Adipocyte (in vitro differentiated cells): ENCODE measurements at places on chromosomes 5 and 9.

- DNase-seq, result no peak
Observed at GRCh38 chr9:98364086-98364485, 108.6 kb upstream of the TBC1D2 start.

DNA sequence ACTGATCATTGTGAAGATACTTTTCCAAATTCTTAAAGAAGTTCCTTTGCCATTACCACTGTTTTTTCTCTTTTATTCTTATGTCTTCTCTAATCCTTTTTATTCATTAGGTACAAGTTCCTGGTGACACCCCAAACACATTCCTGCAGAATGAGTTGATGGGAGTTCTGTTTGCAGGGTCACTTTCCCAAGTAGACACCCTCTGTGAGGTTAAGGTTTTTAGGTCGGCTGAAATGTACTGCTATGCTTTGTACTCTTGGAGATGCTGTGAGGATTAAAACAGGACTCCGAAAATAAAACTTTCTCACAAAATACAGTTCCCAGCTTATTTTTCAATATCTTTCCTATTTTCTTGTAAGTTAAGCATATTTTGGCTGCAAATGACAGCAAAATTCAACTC, 143.3 kb upstream of the TLE4 start:
- DNase-seq, result no peak

DNA sequence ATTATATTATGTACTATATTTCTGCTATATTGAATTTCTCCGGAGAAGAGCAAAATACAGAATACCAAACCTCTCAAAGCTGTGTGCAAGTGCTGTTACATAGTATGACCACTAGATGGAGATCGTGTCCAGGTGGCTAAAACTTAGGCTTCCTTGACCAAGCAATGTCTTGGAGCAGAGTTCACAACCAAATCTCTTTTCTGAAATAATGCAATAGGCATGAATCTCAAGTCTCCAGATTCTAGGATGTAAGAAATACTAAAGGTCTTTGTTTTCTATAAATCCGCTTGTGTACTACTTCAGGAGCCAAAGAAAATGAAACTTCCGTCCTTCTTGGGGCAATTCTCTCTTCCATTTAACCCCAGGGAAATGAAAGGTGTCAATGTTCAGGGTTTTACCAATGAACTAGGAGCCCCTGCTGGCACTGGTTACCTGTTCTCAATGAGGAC, 181.5 kb upstream of the RAI14 start:
- peak; percentile 84 for DNase-seq

DNA sequence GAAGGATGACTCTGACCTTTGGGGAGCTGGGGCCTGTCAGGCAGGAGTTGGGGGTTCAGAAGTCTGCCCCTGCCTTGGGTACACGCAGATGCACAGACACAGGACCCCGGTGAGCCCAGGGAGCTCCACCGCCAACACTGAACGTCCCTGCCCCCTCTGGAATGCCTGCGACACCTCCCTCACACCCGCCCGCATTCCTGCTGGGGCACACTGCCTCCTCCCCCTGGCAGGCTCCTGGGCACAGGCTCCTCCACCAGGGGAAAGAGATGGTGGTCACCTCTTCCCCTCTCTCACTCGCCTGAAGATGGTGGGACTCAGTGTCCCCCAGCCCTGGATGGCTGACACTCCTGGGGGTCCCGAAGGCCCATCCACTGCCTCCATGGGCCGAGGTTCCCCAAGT, 12.0 kb downstream of the CRB2 start:
- no peak for DNase-seq

DNA sequence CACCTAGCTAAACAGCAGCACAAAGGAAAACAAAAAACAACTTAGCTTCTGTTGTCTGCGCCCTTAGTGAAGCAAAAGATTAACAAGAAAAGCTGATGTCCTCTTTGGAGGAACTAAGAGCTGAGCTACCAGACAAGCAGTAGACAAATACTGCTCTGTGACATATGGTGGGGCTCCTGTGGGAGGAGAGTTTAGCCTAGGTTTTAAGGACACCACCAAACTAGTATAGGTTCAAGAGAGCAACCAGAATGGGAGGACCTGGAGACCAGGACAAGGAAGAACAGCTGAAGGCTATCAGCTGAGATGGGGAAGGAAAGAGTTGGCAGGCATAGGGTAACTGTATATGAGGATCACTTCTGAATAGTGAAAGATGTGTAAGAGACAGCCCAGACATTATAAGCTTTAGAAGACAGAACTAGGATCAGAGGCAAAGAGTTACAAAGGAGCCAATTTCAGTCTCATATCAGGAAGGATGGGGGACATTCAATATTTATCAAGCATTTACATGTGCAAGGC, 27.2 kb downstream of the FBXW2 start:
- DNase-seq, result no peak

DNA sequence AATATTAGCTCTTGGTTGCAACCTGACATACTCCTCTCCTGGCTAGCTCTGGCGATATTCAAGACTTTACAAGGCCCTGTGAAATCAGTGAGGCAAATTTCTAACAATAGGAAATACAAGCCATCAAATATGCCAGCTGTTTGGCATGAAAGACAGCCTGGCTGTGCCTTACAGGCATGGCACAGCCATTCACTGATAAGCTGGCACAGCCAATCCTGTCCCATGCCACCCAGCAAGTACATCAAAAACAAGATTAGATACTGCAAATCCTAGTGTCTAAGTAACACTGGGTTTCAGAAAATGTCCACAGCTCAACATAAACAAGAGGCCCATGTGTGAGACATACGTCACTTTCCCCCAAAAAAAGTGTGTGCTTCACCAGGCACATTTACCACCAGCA, 1045.8 kb upstream of the DMAC1 start:
- no peak for DNase-seq

DNA sequence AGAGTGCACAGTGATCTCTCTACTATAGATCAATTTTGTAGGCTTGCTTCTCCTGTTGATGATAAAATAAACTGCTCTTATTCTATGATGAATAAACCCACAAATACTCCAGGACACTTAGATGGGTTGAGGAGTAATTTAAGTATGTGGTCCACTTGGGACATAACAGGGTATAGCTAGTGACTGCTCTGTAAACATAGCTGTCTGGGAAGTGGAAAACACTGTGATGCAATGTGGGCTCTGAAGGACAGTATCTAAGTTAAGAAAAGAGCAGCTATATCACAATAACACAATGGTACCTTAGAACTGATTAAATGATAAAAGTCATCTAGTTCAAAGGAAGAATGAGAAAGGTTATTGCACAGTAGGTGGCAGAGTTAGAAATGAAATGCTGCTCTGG, 294.3 kb upstream of the HAPLN1 start:
- peak; percentile 57 for DNase-seq
